ENCODE measurements at places on chromosomes 5 and 9.

DNA sequence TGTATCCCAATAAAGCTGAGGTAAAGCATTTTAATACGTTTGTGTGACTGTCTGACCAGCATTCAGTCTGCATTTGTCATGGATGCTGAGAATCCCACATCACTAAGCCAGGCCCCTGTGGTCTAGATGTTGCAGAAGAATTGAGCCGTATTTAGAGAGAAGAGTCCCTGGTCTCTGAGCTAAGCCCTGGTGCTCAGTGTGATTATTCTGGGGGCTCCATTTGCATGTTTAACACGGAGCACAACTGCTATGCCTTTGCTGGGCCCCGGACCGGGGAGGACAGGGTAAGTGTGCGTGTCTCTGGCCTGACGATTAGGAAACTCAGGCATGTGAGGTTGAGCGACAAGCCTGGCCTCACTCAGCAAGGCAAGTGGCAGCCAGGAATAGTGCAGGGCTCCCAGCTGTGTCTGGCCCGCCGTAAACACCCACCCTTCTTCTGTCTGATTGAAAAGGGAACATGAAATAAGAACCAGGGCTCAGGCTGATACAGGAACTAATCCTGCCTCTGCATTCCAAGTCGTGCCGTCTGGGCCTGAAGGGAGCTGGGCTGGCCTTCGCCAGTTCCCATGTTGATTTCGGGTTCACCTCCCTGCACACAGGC lies 22.3 kb downstream of the FAM78A start:
- peak; percentile 37 for DNase-seq

DNA sequence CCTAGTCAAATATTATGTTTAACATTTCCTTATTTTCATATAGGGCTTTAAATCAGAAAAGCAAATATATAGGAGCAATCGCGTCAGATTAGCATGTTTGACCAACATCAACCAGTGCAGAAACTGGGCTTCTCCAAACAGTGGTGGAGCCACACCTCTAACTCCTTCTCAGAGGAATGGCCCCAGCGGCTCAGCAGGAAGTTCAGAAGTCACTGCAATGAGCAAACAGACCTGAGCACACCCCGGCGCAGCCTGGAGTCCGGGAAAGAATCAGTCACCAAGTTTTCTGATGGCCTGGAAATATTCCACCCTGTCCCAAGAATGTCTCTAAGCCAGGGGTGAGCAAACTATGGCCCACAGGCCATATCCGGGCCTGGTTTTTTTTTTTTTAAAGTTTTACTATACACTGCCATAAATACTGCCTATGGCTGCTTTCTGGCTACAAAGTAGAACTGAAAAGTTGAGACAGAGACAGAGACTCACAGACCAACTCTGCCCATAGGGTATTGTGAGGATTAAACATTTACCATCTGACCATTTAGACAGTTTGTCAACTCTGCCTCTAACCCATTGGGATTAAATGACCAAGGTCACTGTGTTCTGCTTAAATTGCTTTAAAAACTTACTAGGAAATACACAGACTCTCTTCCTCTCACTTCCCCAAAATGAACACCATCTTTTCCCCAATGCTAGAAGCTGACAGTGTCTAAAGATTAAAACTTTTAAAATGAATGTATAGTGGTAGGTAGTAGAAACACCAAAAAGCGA lies 5.4 kb downstream of the GOLM1 start:
- DNase-seq: peak; percentile 89

DNA sequence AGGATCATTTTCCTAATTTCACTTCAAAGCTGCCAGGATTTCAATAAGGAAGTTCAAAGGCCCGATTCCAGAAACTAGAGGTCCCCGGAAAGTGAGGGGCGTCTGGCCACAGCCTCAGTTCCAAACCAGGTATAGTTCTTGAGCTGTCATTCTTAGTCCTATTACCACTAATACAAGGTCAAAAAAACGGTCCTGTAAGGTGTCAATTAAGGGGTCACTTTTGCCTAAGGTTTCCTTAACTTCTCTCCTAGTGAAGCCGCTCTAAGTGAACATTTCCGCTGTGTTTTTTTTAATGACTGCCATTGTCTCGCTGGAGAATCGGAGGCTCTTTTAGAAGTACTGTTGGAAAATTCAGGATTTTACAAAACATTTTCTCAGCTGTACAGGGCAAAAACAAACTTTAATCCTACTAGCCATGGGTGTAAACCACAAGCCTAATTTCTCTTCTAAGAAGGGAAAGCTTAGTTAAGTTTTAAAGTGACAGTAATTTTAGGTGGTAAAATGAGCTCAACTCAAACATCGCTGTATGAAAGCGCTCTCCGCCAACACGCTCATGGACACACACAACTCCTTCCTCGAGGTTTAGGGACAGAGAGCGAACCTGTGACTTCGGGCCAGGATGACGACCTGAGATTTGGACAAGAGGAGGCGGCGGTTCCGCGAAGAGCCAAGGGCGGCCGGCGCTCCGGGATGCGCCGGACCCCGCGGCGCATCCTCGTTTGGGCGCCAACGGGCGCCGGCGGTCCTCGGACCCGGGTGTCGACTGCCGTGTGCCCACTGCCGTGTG lies 76.7 kb upstream of the IFNE start:
- DNase-seq: peak; percentile 26

- DNase-seq: no peak
Measured at GRCh38 chr5:109691996-109692395, 2.3 kb downstream of the MAN2A1 start.

DNA sequence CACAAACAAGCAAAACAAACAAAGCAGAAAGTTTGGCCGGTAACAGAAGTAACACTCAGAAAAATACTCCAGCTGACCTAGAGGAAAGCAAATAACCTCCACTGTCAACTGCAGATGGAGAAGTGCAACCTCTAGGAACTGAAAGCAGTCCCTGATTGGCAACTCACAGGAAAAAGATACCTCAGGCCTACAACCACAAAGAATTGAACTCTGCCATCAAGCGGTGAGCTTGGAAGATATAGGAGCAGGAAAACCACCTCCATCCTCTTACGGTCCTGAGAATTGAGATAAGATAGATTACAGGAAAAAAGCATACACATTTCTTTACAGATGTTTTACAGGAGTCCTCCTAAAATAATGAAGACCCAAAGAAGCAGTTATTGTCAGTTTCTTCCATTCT lies 184.5 kb downstream of the PDZD2 start:
- no peak for DNase-seq

DNA sequence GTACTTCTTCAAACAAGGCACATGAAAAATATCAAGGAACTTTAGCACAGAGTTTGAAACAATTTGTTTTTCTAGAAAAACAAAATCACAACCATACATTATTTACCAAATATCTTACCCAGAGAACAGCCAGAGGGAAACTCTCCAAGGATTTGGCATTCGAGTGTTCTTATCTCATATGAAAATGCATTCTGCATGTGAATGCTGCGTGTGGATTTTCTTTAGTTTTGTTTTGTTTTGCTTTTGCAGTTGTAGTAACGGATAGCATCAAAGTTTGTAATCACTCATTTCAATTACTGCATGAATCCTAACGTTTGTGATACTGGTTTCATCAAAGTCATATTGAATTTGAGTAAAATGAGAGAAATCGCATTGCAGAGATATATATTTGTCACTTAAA lies 28.0 kb downstream of the ADAMTSL1 start:
- DNase-seq: no peak

Measured in stomach (tissue), 19 donors.